ENCODE measurements at places on chromosomes 6 and 20. TPM values are rescaled to one million over a fixed set of nuclear protein-coding genes. Genes with fewer than 3 reads are reported as not detected.
A peak's percentile ranks its signal among the peaks of the same experiment; 100 is the strongest.

GRCh38 chr6:26401389-26401986 lies 587 bp upstream of the BTN3A1 start:
- DNase-seq = no peak

GRCh38 chr6:91387290-91388059 lies 800.6 kb upstream of the MAP3K7 start:
- DNase-seq = no peak

DNA sequence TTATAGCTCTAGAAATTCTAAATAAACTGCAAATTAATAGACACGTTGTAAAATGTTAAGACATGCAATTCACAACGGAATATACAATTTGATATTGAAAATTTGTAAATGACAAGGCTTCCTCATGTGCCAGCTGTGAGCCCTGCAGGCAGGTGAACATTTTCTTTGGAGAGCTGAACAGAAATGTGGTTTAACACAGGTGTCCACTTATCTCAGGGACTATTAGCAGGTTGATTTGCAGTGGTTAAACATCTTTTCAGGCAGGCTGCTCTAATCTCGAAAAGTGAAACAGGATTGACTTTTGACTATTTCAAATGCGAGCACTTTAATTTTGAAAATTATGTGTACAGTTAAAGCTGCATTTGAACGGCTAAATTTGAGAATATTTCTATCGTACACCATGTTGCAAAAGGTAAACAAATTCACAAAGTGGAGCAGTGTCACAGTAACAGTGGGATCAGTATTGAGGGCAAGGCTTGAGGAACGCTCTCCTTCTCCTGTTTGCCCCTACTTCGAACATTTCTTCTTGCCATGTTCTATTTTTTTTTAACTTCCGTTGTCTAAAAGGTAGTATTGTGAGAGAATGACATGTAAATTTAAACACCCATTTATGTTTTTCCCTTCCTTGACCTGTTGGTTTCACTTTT lies 210.8 kb downstream of the CDKAL1 start:
- DNase-seq = no peak

GRCh38 chr6:81362246-81362645 lies 390.2 kb downstream of the TENT5A start:
- DNase-seq = no peak

GRCh38 chr20:6613280-6613861 lies 154.1 kb upstream of the BMP2 start:
- DNase-seq = no peak

DNA sequence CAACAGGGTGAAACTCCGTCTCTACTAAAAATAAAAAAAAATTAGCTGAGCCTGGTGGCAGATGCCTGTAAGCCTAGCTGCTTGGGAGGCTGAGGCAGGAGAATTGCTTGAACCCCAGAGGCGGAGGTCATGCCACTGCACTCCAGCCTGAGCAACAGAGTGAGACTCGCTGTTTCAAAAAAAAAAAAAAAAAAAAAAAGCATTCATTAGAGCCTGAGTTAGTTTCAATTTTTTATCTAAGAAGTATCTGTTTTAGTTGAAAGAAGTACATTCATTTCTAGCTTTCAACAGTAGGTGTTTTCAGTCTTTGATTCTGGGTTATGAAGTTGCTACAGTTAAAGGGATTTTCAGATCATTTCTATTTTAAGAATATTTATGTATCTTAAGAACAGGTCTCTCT lies 42.2 kb downstream of the ZNF292 start:
- no peak for DNase-seq

FAM217A gene
- total RNA-seq = not detected

- no peak for DNase-seq
Measured at GRCh38 chr6:127971945-127972391, 71.1 kb upstream of the THEMIS start.

GGTLC1 gene
- total RNA-seq = not detected

- DNase-seq = no peak
Measured at GRCh38 chr6:15366879-15367278, 121.0 kb downstream of the JARID2 start.

PEX7 gene
- total RNA-seq = 4.3 TPM

SYCP2 gene
- total RNA-seq = 5.0 TPM

- DNase-seq = no peak
Measured at GRCh38 chr20:37526839-37527637, 638 bp downstream of the BLCAP start.

- DNase-seq = no peak
Measured at GRCh38 chr20:44092551-44093248, 94.3 kb downstream of the JPH2 start.

MMP24OS gene
- 36.8 TPM for total RNA-seq

- DNase-seq = no peak
Measured at GRCh38 chr6:11585426-11586016, 48.0 kb downstream of the TMEM170B start.

- DNase-seq = no peak
Measured at GRCh38 chr6:16496210-16496609, 257.8 kb downstream of the GMPR start.

- no peak for DNase-seq
Measured at GRCh38 chr6:17396256-17396655, 2.9 kb downstream of the CAP2 start.

KHDC1L gene
- not detected for total RNA-seq

HSPA1L gene
- 2.0 TPM for total RNA-seq

DNA sequence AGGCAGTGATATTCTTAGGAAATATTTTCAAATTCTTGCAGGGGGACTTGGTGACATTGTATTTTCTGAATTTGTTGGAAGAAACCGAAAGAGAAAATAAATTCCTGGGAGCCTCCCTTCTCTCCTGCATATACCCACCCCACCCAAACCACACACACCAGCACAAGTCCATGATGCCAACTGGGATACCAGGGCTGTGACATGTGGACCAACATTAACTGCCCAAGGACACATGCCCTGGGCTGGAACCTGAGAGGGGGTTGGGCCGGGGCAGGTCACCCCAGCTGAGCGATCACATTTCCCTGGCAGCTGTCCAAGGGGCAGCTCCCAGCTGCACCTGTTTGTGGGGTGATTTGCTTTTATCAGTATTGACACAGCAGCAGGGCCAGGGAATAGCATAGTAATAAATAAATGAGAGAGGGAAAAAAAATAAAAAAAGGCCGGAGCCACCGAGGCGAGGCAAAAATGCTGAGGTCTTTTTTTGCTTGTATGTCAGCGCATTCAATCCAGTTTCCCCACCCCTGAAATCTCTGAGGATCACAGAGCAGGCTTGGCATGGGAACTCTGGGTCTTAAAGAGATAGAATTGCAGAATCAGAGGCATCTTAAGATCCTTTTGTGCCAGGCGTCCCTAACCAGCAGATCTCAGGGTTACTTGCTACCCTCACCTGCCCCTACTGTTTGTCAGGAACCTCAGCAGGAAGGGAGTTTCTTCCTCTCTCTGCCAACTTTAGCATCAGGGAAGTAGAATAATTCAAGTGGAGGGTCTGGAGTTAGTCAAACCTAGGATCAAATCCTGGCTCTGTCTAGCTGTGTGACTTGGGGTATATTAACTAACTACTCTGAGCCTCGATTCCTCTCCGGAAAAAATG lies 66.5 kb upstream of the PIM1 start:
- DNase-seq = peak; percentile 80

GRCh38 chr6:41531591-41532582 lies 14.3 kb upstream of the FOXP4 start:
- DNase-seq = no peak

FAM184A gene
- total RNA-seq = 0.19 TPM

GRCh38 chr6:24933868-24934401 lies 1.8 kb downstream of the RIPOR2 start:
- DNase-seq = no peak

FKBP1C gene
- 0.31 TPM for total RNA-seq

DNA sequence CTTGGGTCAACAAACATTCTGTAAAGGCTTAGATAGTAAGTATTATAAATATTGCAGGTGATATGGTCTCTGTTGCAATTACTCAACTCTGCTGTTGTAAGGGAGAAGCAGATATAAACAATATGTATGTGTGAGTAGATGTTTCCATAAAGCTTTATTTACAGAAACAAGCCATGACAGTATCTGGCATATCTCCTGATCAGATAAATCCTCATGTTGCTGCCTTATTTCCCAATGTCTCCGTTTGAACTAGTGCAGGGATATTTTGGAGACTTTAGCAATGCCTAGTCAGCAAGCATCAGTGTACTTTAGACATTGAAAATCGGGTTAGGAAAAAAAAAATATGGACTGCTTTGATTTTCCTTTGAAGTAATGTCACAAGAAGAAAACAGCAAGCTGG lies 96.1 kb downstream of the LAMA2 start:
- DNase-seq = no peak

DNA sequence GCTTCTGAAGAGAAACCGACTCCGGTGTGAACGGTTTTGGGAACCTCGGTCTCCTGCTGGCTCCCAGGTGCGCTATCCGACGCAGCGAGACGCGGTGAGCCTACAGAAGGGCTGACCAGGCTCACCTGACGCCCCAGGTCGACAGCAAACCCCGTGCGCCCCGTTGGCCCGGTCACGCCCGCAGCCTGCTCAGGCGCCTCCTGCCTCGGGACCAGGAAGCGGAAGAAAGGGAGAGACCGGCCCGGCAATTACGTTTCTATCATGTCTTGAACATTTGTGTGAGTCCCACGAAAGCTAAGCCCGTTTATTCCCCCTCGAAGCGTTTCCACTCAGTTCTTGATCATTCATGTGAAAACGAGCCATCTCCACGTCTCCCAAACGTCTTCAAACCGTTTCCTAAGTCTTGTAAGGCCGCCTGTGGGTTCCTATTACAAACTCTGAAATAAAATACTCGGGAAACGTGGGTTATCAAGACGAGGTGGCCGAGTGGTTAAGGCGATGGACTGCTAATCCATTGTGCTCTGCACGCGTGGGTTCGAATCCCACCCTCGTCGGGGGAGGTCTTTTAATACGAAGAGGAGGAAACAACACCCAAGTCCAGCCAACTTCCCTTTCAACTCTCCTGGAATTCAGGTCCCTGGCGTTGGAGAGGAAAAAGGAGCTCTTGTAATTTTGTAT lies 150.5 kb upstream of the PRSS16 start:
- no peak for DNase-seq

DNA sequence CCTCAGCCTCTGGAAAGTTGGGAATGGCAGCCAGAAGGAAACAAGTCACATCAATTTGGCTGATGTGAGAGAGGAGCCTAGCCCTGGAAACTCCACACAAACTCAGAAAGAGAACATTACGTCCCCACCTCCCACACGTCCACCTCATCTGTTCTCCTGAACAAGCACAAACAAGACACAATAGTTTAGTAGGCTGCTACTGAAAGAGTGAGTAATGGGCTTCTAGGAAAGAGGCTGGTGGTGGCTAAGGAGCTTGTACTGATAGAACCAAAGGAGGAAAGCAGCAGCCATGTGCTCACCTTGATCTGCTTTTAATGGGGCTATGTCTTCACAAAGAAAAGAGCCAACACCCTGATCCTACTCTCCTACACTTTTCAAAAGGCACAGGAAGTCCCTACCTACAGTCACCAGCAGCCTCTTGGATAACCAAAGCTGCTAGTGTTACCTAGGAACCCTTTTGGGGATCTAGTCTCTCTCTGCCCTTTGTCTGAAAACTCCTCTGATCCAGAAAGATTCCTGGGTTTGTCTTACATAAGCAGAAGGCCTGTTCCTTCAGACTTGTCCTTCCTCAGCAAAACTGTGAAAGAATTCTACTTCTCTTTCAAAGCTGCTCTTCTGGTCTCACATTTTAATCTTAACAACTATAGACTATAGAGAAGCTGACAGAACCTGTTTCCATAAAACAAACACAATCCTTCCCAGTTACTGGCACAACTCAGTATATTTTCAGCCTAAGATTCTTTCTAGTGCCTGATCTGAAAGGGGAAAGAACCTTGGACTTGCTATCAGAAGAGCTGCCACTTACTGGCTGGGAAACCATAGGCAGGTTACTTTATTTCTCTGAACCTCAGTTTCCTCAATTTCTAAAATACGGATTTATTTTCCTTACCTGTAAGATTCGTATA lies 3.1 kb downstream of the PLAGL2 start:
- no peak for DNase-seq

DNA sequence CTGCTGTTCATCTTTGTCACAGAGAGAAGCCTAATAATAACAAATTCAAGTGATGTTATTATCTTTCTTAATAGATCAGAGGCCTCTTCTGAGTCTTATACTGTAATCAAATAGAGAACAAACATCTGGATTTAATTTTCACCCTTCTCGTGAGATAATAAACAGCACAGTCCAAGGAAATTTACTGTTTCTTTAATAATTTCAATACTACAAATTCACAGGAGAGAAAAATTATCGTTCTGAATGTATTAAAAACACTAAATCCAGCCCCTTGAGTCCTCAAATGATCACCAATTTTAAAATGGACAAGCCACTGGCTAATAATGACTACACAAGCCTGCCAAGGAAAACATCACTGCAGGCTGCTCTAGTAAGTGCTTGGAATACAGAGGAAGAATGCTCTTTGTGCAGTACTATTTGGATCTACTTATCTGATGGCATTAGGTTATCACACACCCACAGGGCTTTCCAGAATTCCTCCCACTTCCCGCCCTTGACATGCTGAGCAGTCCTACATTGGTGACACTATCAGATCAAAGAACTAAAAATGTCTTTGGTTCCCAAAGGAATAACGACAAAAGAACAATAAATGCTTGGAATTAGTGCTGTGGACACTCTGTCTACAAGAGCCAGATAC lies 38.1 kb downstream of the SYNE1 start:
- DNase-seq = no peak

BTN1A1 gene
- not detected for total RNA-seq

DNA sequence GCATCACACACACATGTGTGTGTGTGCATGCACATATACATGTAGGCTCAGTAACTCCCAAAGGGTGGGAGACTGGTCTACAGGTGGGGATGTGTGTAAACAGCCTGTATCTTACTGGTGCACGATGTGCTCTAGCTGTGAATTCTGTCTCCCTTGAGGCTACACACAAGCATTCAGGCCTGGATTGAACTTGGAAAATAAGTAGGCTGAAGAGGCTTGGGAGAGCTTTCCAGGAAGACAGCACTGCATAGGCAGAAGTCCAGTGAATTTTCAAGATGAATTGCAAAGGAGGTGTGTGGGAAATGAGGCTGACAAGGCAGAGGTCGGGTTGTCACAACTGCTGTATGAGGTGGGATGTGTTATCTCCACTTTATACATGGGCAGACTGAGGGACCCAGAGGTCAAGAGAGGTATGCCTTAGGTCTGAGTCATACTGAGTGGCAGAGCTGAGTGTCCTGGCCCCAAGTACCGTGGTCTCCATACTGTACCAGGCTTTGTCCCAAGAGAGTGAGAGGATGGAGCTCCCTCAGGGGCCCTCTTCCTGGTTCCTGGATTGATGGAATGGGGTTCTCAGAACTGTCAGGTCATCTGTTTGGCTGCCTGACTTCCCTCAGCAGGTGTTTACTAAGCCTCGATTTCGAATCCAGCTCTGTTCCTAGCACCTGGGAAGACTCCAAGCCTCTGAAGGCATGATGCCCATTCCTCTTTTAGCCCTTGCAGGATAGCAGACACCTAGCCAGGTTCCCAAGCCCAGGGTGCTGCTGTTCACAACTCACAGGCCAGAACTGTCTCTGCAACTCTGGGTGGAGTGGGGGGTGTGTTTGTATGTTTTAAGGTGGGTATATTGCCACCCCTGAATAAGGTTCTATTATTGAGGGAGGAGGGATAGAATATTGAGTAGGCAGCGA lies 14.4 kb downstream of the SNPH start:
- DNase-seq = peak; percentile 15

- no peak for DNase-seq
Measured at GRCh38 chr6:6626187-6626586, 37.7 kb downstream of the LY86 start.

- DNase-seq = no peak
Measured at GRCh38 chr20:59560588-59561227, 43.6 kb upstream of the PHACTR3 start.
